ENCODE measurements at places on chromosomes 3 and 15.

- no peak for DNase-seq
Observed at GRCh38 chr15:68615301-68615700, 36.5 kb downstream of the CORO2B start.

GRCh38 chr15:90765531-90765930, 48.4 kb downstream of the BLM start:
- DNase-seq: no peak

- no peak for DNase-seq
Observed at GRCh38 chr3:50139718-50140423, 15.3 kb upstream of the SEMA3F start.

- DNase-seq: no peak
Observed at GRCh38 chr15:45116006-45116481, 1.9 kb downstream of the DUOXA2 start.

DNA sequence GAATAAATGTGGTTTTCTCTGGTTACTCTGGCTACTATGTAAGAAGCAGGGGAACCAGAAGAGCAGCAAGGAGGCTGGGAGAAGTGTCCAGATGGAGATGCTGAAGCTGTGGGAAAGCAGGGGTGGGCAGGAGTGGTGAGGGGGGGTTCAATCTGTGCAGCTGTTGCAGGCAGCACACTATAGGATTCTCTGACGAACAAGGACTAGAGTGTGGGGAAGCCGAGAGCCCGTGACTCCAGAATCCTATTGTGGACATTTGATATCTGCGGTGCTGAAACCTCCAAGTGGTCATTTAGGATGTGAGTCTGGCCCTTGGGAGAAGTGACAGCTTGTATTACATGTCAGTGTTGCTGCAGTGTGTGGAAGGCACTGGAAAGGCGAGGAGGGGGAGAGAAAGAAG, 60.5 kb downstream of the GABRB3 start:
- DNase-seq: no peak

GRCh38 chr3:64559588-64559987, 128.2 kb downstream of the ADAMTS9 start:
- DNase-seq: no peak

DNA sequence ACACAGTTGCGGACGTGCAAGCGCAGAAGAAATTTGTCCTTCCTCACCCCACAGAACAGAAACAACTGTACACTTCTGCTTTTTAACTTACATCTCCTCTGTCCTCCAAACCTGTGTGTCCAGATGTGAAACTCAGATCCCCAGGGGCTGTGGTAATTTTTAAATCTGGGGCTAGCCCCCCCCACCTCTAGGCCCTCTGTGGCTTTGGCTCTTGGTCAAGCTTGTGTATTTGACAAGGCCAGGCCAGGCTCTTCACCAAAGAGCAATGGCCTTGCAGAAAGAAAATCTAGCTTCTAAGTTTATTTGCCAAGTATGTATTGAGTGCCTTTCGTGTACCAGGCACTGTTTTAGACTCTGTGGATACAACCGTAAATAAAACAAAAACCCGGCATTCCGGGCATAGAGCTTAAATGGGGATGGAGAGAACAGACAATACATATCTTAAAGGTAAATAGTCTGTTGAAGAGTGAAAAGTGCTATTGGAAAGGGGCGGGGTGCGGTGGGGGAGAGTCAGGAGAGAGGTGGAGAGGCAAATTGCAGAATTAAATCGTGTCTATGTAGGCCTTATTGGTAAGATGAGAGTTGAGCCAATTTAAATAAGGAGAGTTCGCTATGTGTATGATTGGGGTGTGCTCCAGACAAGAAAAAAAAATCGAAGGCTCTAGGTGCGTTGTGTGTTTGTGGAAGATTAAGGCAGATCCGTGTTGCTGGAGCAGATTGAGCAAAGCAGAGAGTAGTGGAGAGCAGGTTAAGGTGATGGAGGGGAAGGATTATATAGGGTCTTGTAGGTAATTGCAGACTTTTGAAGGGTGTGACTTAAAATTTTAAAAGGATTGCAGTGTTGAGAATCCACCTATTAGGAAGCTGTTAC, 781 bp upstream of the DPH6 start:
- no peak for DNase-seq

- DNase-seq: no peak
Observed at GRCh38 chr3:144128108-144128892, 156.7 kb downstream of the DIPK2A start.

DNA sequence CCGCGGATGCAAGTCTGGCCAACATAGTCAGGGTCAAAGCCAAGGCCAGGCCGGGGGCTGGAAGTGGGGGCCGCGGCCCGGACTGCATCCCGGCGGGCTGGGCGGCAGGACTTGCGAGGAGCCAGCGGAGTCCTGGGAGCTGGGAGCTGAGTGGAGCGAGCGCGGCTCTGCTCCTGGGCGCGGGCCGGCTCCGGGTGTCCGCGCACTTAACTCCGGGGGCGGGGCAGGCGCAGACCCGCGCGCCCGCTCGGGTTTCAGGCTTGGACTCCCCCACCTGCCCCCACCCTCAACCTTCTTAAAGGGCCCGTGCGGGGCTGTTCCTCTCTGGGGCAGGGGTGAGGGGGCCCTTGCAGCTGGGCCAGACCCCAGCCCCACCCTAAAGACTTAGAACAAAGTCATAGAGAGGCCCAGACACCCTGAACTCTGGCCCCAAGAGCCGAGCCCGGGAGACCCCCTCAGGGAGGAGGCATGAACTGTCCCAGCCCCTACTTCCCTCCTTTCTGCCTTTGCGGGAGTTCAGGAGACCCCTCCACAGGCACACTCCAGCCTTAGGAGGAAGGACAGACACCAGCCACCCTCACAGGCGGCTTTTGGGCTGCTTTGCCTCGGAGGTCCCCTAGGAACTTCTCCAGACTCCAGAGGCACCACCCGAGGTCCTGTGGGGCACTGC, at the start of gene CSPG4:
Gene CSPG4 (minus strand): TSS at position 181 of the 670 bp plus-strand sequence. CDS start 93 bp downstream, at position 88.
- DNase-seq: no peak

- DNase-seq: no peak
Observed at GRCh38 chr3:126582311-126582710, 23.6 kb upstream of the C3orf22 start.

- DNase-seq: no peak
Observed at GRCh38 chr3:161557445-161558150, 61.0 kb downstream of the OTOL1 start.

DNA sequence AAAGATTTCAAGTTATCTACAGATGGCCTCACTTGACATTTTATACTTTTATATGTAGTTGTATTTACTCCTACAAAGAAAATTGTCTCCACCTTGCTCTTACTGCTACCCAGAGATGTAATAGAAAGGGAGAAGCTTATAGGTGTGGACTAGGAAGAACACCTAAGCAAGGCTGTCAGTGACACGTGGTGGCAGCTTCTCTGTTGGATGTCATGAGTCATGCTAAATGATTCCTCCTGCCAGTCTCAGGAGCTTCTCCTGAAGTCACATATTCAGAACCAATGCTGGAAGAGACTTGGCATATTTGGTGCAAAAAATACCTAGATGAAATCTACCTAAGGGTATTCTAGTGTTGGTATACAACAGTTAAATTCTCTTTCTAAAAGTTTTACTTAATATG, 184.7 kb downstream of the LRRC3B start:
- no peak for DNase-seq

DNA sequence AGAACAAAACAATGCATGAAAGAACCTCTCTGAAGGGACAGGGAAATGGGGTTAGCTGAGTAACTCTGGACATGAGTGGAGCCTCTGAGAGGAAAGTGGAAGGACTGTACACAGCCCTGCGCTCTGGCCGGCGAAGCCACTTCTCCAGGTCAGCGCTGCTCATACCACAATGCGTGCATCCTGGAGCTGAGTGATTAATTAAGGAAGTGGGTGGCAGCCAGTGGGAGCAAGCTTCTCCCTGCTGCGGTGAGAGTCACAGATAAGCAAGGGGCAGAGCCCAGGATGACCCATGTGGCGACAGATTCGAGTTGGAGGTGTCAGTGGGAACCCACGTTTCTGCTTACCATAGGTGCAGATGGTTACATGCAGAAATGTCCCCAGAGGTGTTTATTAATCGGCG, 48.0 kb downstream of the KLF15 start:
- DNase-seq: no peak

- DNase-seq: no peak
Observed at GRCh38 chr3:108119398-108120104, 28.7 kb upstream of the CD47 start.

DNA sequence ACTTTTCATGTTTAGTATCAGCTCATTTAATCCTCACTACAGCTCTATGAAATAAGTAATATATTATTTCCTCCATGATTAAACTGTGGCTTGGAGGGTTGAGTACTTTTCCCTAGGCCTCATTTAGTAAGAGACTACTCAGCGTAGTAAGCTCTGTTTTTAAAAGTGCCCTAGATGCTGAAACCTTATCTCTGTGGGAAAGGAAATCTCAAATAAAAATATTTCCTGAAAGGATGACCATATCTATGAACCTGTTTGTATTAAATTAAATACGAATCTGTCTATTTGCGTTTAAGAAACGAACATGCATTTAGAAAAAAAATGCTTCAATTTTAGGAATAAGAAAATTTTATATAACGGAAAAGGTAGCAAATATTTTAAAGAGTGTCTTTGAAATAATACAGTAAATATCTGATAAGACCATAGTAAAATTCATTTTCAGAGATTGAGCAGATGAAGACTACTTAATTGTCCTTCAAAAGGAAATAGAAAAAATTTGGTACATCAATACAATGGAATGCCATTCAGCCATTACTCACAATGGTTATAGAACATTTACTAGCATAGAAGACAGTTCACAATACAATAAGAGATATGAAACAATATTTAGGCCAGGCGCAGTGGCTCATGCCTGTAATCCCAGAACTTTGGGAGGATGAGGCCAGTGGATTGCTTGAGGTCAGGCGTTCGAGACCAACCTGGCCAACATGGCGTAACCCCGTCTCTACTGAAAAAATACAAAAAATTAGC, 56.2 kb downstream of the ATG7 start:
- no peak for DNase-seq

- DNase-seq: no peak
Observed at GRCh38 chr3:169508426-169508825, 155.1 kb downstream of the MECOM start.

GRCh38 chr15:92322566-92323355, 70.9 kb upstream of the ST8SIA2 start:
- DNase-seq: no peak

DNA sequence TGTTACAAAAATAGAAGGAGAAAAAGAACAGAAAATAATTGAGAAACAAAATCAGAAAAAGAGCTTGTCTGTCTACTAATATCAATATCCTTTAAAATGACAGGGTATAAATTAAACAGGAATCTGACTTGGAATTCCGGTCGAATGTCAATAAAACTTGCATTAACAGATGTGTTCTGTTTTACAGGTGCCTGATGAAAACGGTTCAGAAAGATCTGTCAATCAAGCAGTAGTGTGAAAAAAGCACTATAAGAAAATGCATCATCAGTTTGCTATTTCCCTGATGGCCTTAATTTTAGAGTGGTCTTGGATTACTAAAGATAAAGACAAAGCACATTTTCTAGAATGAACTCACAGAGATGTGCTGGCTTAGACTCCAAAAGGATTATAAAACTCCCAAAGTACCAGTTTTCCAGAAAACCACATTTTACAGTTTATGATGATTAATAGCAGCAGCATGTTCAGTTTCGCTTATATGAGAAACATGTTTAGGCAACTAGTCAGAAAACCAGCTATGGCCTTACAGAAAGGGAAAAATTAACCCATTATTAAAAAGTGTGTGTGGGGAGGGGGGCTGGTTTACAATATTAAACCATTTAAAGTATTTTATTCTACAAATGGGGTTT, 8.2 kb upstream of the C3orf38 start:
- no peak for DNase-seq

DNA sequence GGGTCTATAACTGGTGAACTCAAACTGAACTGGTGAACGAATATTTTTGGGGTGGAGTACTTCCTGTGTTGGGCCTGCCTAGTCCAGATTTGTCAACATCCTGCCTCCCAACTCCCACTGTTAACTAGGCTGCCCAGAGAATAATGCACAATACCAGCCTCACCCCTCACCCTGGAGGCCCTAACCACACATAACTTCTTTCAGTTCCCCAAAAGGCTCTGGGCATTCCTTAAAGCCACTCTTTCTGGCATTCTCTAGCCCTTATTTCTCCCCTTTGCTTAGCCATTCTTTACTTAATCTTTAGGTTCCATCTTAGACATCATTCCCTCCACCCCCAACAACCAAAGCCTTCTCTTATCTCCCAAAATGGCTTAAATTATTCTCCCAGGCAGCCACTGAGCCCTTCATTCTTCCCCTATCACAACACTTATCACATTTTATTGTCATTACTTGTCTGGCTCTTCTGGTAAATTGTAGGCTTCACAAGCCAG, 9.1 kb upstream of the SEC11A start:
- no peak for DNase-seq

GRCh38 chr3:13480340-13481318, 523 bp downstream of the HDAC11 start:
- DNase-seq: no peak

- DNase-seq: no peak
Observed at GRCh38 chr15:78923015-78923414, 21.8 kb downstream of the CTSH start.

DNA sequence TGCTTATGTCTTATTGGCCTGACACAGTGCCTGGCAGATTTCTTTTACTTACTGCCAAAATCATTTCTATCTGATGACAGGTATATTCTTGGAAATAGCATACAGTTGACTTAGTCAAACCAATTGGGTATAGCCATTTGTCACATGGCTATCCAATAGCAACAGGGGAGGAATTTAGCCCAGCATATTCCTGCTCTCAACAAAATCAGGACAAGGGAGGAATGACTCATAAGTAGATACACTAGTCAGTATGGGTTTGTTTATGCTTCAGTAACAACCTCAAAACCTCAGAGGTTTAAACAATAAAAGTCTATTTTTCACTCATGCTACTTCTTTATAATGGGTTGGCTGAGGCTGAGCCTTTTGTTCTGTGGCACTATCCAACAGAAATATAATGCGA, 38.0 kb upstream of the VILL start:
- DNase-seq: no peak

GRCh38 chr3:9231471-9231870, 18.0 kb downstream of the SRGAP3 start:
- DNase-seq: no peak

DNA sequence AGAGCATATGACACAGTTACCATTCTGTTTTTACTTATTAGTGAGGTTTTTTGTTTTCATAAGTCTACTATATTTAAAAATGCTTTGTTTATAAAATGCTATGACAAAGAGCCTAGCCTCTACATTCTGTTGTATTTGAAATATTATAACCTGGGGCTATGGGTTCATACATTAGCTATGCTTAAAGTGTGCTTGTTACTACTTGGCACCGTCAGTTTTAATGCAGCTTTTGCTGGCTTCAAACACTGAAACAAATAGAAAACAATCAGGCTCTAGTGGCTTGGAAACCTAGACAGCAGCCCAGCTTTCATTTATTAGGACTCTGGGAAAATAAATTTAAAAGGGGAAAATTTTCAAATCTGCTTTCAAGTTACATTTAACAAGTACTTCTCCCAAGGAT, 635.9 kb downstream of the CADM2 start:
- DNase-seq: no peak

- DNase-seq: no peak
Observed at GRCh38 chr3:141285570-141285969, 53.9 kb downstream of the PXYLP1 start.

- DNase-seq: no peak
Observed at GRCh38 chr3:153285194-153285641, 123.2 kb downstream of the RAP2B start.

- DNase-seq: no peak
Observed at GRCh38 chr3:13219902-13220296, 146.7 kb upstream of the IQSEC1 start.

Data from activated T-cell treated with anti-CD3 and anti-CD28 coated beads for 48 hours (primary cell).